ENCODE measurements at places on chromosomes 6 and 20. TPM values are rescaled to one million over a fixed set of nuclear protein-coding genes. Genes with fewer than 3 reads are reported as not detected.

PLCB4 gene
- 1.3 TPM for total RNA-seq

BTN1A1 gene
- not detected for total RNA-seq

EPB41L1 gene
- total RNA-seq, result 10.7 TPM

RBM38 gene
- 21.8 TPM for total RNA-seq

ERMARD gene
- 17.3 TPM for total RNA-seq

DEFB126 gene
- total RNA-seq, result not detected

OOEP gene
- not detected for total RNA-seq

RAMACL gene
- 2.4 TPM for total RNA-seq

LPA gene
- not detected for total RNA-seq

TLDC2 gene
- not detected for total RNA-seq

TRIM10 gene
- not detected for total RNA-seq

SNAP25 gene
- not detected for total RNA-seq

SNAI1 gene
- total RNA-seq, result 0.86 TPM

- no peak for DNase-seq
These were observed 43.2 kb upstream of the TMX4 start for GRCh38 chr20:8062756-8063155.

DNA sequence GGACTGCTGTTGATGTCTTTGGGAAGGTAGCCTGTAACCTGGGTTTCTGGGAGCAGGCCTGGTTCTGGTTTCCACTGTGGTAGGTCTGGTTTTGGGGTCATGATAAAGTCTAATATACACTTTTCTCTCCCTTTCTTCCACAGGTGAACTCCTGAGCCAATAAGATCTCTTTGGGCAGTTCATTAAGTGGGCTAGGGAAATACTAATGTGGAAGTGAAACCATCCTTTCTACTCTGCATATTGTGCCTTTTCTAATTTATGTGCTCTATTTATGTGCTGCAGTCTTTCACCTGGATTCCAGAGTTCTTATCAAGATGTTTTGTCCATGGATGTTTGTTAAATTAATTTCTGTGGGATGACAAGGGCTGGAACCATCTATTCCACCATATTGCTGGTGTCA, 165.7 kb upstream of the PTPRK start:
- no peak for DNase-seq

- no peak for DNase-seq
These were observed 11.0 kb downstream of the RIPOR3 start for GRCh38 chr20:50680105-50680960.

GRCh38 chr20:34420146-34420545, 57.1 kb downstream of the ITCH start:
- DNase-seq, result peak; percentile 10

- DNase-seq, result no peak
These were observed 123.8 kb downstream of the TAF4 start for GRCh38 chr20:61941721-61942405.

- DNase-seq, result no peak
These were observed 72.0 kb upstream of the B3GAT2 start for GRCh38 chr6:71028877-71029252.

DNA sequence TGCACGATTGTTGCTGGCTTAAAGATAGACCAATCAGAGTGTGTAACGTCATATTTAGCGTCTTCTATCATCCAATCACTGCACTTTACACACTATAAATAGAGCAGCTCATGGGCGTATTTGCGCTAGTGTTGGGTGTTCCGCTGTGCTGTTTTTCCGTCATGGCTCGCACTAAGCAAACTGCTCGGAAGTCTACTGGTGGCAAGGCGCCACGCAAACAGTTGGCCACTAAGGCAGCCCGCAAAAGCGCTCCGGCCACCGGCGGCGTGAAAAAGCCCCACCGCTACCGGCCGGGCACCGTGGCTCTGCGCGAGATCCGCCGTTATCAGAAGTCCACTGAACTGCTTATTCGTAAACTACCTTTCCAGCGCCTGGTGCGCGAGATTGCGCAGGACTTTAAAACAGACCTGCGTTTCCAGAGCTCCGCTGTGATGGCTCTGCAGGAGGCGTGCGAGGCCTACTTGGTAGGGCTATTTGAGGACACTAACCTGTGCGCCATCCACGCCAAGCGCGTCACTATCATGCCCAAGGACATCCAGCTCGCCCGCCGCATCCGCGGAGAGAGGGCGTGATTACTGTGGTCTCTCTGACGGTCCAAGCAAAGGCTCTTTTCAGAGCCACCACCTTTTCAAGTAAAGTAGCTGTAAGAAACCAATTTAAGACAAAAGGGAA, 57.9 kb downstream of the TRIM38 start:
- no peak for DNase-seq

GRCh38 chr20:51447097-51447764, 95.3 kb downstream of the NFATC2 start:
- peak; percentile 85 for DNase-seq

- no peak for DNase-seq
These were observed 39.9 kb upstream of the TTPAL start for GRCh38 chr20:44435630-44436335.

DNA sequence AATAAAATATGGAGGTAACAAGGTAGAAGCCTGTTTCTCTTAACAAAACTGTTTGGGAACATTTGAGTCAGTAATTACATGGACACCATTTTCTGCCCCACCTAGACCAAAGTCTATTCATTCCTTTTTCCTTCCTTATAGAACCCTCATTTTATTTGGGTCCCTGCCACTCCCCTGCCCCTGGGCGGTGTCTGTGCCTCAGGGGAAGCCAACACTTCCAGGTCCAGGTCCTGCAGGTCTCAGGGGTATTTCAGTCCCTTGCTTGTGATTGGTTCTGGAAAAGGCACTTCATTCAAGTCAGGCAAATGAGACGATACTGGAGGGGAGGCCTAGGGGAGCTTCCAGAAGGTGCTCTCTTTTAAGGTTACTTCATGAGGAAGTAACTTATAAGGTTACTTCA, 42.3 kb downstream of the SLC35D3 start:
- no peak for DNase-seq

GRCh38 chr20:41155261-41155660, 17.9 kb downstream of the PLCG1 start:
- DNase-seq, result no peak

DNA sequence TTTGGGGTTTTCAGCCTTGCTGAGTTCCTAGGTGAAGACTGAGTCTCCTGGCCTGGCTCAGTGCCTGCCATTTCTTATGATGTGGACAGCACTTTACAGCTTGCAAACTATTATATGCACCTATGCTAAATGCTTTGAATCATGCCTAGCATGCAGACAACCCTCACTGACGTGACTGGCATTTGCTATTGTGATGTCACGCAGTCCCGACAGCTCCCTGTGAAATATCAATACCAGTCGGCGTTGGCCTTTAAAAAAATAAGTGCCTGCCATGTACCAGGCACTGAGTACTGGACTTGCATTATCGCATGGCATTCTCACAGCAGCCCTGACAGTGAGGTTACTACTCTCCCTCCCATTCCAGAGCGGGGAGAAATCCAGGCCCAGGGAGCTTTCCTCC, 35.5 kb downstream of the UQCC2 start:
- DNase-seq, result no peak

- DNase-seq, result no peak
These were observed 52.4 kb downstream of the DSTN start for GRCh38 chr20:17622086-17622850.

- DNase-seq, result no peak
These were observed 19.4 kb upstream of the EPB41L1 start for GRCh38 chr20:36135159-36135558.

DNA sequence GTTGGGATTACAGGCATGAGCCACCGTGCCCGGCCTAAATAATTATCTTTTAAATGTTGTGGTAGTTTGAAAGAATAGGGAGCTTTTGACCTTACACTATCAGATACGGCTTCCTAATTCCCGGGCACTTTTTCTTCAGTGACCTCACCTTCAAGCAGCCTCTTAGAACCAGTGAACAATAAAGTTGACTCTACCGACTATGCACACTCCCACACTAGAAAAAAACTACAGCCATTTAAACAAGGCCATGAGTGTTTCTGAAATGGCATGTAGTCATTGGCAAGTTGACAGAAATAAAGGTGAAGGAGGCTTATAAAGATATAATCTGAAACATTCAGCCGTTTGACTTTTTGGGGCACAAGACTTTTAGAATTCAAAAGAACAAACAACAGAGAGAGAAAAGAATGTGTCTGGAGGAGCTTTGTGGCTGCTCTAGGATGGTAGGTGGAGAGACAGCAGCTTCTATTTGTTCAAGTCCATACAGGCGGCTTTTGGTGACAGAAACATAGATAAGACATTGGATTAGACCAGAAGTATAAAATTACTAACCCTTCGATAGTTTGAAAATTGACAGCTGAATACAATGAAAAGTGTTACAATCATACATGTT, 75.2 kb downstream of the GJA1 start:
- DNase-seq, result no peak

DNA sequence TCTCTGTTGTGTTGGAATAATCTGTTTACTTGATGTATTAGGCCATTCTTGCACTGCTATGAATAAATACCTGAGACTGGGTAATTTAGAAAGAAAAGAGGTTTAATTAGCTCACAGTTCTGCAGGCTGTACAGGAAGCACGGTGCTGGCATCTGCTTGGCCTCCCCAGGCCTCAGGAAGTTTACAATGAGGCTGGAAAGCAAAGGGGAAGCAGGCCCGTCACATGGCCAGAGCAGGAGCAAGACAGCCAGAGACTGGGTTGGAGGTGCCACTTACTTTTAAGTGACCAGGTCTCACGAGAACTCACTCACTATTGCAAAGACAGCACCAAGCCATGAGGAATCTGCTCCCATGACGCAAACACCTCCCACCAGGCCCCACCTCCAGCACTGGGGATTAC, 50.6 kb upstream of the FUCA2 start:
- DNase-seq, result no peak

- DNase-seq, result no peak
These were observed 77.8 kb upstream of the TGM3 start for GRCh38 chr20:2217857-2218539.

DNA sequence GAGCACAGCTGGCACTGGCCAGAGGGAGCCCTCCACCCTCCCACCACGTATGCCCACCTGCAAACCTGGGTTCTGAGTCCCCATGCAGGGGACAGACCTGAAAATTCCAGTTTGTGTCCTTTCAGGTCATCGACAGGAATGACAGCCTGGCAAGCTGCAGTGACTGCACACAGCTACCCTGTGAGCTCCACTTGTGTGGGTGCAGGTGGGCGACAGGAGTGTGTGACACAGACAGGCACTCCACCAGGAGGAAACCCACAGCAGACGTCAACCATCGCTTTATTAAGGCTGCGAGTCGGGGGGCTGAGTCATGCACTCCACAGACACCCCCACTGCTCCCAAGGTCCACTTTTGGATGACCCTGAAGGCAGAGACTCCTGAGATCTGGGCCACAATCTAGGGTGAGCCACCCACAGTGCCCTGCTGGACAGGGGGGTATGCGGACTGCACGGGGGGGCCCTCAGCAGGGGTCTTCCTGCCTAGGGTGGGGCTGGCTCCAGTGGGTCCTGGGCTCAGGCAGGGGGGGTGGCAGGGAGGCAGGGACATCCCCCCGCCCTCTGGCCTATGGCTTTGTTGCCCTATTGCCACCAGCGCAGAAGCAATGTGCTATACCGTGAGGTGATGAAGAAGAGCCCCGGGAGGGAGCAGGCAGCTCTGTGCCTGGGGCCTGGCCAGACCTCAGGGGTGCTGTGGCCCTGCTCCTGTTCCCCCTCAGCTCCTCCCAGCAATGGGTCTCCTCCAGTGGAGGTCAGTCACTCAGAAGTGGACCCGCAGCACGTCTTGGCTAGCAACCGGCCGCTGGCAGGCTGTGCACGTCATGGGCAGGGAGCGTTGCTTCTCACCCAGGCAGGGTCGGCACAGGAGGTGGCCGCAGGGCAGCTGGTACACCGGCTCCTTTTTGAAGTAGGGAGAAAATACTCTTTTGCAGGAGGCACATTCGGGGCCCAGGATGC, 25.1 kb upstream of the AVP start:
- no peak for DNase-seq

DNA sequence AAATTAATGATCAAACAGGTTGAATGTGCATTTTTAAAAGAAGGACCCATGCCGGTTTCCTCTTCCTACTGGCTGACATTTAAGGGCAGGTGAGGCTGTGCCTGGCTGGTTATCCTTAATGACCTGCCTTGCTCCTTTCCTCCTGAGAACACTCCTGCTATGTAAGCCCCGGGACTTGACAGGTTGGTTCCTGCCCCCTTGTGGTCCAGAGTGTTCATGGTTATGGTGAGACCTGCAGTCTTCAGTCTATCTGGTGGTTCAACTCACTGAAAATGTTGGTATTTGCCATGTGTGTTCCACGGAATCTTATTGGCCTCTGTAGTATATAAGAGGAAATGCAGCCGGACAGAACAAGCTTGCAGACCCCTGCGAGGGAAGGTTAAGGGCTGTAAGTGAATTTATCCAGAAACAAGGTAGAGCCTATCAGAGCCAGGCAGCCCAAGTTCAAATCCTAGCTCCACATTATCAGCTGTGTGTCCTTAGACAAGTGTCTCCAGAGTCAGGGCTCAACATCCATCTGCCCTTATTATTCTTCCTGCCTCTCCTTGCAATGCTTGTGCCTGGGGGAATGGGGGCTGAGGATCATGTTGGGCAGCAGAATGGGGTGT, 5.2 kb upstream of the BPIFA3 start:
- no peak for DNase-seq

GRCh38 chr6:115554060-115554459, 506.6 kb downstream of the FRK start:
- no peak for DNase-seq

DNA sequence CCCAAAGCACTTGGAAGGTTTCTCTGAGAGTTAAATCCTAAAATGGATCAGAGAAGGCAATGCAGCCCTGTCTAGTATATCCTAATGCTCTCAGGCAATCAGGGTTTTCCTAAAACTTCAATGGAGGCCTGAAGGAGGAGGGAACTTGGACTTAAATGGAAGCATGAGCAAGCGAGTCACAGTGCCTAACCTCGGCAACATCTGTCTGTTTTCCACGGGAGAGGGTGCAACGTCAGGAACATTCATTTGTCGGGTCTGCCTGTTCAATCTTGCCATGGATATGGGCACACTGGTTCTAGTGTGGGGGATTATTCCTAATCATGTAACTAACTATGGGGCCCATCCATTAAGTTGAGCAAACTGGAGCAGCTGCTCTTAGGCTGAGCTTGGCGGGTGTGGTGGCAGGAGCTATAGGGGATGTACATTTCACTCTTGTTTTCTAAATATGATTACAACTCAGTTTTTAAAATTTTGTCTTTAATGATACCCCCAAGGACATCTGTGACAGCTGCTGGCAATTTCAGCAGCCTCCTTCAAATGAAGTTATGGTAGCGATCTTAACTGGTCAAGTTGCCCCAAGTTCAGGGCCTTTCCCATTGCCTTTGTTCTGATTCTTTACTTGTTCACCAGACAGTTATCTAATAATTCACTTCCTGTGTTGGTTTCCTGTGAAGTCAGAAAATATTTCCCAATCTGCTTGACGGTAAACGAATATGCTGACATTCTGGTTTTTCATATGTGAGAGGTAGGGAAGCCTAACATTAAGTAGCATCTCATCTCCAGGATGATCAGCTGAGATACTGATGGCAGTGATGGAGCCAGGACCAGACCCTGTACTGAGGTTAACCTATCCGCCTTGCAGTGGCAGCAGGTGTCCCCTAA, 21.6 kb downstream of the DSE start:
- DNase-seq, result peak; percentile 46

GRCh38 chr6:158666628-158667359, 16.9 kb downstream of the SYTL3 start:
- no peak for DNase-seq

- DNase-seq, result no peak
These were observed 137.2 kb downstream of the DLL1 start for GRCh38 chr6:170153436-170154319.
